CD8-positive, alpha-beta memory T cell (primary cell): ENCODE measurements at places on chromosomes 6 and 20.

DNA sequence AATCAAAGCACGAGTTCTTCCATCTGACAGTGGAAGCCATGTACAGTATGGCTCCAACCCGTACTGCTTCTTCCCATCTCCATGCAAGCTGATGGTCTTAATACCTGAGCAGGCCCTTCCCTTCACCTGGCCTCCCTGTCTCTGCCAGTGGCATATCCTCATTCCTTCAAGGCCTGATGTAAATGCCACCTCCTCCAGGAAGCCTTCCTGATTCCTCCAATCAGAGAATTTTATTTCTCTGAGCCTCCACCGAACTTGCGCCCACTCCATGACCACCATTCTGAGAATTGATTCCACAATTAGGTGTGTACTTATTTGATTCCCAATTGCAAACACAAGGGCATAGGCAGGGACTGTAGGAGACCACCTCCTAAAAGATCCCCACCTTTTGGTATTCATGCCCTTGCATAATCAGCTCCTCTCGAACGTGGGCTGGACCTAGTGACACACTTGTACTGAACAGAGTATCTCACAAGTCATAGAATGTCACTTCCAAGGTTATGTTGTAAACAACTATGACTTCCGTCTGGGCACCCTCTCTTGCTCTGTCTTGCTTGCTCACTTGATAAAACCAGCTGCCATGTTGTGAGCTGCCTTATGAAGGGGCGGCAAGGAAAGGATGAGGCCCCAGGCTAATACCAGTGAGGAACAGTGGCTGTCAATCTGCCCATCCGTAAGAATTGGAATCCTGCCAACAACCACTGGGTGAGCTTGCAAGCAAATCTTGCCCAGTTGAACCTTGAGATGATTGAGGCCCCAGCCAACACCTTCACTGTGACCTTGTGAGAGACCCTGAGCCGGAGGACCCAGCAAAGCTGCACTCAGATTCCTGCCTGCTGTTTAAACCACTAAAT is 38.8 kb downstream of the CPNE5 start:
- DNase-seq = no peak

DNA sequence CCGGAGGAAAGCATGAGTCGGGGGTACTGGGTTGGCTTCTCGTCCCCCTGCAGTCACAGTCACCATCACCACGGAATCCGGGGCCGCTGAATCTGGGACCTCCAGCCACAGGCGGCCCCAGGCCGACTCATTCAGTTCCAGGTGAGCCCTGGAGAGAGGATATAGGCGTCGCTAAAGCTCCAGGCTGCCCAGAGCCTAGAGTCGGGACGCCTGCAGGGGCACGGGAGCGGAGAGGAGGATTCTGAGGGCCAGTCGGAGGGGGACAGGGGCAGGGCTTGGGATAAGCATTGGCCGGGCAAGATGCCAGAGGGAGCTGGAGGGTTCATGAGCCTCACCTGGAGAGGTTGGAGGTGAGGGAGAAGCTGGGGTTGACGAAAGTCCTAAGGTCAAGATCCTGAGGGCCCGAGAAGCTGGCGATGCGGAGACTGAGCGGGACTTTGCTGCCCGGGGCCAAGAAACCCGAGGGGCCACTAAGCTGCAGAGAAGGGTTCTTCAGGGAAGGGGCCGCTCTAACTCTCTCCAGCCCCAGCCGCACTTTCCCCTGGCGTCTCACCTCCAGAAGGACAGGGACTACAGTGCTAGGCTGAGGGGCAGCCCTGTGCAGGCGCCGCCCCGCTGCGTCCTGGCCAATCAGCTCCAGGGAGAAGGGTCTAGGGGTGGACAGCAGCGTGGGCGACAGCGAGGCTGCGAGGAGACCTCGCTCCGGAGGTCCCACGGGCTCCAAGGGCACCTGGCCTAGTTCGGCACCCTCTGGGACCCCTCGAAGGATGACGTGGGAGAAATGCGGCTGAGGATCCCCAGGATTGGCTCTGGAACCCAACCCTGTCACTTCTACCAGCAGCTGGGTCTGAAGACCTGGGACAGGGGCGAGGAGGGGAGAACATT is 3.7 kb downstream of the SAPCD1 start:
- DNase-seq = no peak

DNA sequence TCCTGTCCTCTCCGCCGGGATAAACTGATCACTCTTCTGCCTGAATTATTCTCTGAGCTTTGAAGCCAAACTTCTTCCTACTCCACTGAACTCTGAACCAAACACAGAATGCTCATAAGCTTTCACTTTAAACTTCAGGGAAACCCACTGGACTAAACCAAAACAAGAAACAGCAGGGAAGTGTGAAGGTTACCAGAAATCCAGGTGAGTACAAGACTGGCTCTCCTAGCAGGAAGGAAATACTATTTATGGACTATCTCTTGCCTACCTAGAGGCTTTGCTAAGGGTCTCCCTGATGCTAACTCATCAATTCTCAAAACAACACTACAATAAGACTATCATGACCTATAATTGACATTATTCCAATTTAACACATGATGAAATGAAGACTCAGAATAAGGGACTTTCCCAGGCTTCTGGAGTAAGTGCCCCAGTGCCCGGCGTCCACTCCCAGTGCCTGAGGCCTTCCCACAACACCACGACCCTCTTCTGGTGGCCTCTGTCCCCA is 145.0 kb downstream of the ZDHHC14 start:
- no peak for DNase-seq

DNA sequence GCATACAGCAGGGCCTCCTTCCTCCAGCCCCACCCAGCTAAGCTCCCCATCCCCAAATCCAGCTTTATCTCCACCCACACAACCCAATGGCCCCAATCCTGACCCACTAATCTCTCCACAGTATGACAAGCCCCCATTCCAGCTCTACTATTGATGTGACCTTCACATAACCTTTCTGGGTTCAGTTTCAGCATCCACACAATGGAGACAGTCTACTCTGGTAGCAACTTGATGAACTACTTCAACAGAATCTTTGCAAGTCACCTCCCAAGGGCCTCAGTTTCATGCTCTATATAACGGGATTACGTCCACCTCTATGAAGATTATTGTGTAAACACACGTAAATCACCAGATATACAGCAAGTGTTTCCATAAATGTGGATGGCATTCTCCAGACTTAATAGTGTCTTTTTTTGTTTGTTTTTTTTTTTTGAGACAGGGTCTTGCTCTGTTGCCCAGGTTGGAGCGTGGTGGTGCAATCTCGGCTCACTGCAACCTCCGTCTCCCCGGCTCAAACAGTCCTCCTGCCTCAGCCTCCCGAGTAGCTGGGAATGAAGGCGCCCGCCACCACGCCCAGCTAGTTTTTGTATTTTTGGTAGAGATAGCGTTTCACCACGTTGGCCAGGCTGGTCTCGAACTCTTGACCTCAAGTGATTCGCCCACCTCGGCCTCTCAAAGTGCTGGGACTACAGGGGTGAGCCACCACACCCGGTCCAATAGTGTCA is 1.4 kb downstream of the AHCY start:
- DNase-seq = no peak

- DNase-seq = no peak
These were observed 13.6 kb downstream of the GLYATL3 start for GRCh38 chr6:49513153-49513989.

GRCh38 chr6:14748679-14749078 is 497.2 kb upstream of the JARID2 start:
- DNase-seq = no peak

- no peak for DNase-seq
These were observed 129.8 kb upstream of the TIAM2 start for GRCh38 chr6:154865291-154865690.

DNA sequence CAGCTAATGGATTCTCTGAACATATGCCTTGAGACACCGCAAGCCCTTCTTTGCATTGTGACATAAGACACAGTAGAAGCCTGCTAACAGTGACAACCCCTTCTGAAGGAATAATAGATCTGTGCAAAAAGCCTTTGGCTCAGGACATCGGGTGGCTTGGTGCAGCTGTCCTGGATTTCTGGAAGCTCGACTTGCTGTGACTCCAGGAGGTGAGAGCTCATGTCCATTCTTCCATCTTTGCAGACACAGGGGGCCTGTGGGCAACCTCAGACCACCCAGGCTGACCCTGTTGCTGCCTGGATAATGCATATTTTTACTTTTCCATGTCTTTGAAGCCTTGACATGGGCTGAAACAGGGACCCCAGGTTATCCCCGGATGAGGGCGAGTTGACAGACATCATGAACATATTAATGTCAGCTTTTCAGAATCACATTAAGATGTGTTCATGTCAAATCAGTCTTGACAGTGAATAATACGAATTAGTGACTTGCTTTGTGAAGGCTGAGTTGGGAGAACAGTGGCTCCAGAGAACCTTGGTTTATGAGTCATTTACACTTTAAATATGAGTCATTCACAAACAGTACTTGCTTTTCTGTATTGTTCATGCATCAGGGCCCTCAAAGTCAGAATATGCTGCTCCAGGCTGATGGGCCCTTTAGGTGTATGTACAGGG is 66.8 kb upstream of the IYD start:
- DNase-seq = no peak

GRCh38 chr6:137571854-137572253 is 77.7 kb upstream of the OLIG3 start:
- peak; percentile 73 for DNase-seq

DNA sequence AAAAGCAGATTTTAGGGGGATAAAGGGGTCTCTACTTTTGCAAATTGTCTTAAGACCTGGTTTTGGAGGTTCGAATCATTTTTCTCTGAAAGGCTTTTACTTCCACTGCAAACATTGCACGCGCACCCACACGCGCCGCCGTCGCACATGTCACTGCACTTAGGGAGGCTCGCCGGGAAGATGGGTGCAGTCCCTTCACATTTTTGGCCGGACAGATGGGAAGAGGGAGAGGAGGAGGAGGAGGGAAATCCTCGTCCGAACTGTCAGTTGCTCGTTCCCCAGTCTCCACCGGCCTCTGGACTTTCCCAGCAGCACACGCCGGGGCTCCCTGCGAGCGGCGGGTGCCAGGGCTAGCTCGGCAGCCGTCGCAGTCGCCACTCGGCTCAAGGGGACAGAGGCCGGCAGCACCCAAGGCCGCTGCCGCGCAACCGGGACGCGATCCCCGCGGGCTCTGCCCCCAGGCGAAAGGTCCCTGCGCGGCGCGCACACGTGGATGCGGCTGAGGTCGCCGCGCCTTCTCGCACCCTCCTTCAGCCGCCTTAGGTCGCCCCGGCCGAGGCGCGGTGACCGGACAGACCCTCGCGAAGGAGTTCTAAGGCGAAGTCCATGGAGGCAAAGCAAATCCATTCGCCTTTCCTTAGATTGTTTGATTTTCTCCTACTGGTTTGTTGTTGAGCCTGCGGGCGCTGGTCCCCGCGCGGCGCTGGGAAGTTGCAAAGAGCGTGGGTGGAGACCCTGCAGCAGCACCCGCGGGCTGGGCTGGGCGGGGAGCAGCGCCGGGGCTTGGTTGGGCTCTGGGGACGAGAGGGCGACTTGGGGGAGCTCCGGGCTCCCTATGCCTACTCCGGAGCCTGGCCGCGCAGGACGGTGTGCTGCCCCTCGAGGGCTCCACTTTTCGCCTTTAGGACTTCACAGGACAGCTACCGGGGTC is 1.2 kb downstream of the MYB start:
- peak; percentile 15 for DNase-seq

DNA sequence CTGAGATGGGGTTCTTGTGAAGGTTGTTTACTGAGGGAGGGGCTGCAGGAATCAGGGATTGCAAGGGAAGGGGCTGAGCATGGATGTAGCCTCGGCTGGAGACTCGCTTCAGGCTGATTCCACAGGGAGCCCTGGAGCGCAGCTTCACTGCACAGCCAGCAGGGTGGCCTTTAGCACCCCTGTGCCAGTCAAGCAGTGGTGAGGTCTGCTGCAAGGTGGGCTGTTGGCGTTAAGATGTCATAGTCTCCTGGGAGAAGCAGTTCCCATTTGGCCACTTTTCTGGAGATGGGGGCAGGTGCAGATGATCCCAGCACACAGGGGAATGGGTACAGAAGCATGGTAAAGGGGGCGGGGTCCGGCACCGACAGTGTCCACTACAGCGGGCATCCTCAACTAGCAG is 126.3 kb downstream of the TOX2 start:
- no peak for DNase-seq

DNA sequence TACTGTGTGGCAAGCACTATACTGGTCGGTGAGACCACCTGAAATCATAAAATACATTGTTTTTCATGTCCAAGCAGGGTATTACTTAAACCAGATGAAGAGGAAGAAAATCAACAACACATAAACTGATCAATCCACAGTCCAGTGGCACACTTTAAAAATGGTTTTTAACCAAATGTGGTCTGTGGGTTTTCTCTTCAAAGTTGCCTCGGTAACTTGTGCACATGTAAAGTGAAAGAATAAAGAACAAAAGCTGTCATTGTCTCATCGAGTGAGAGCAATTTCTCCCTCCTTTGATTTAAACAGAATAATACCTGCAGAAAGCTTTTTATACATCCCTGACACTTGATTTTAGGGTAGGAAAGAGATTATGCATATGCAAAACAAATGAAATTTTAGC is 3.7 kb downstream of the FLRT3 start:
- no peak for DNase-seq

- DNase-seq = no peak
These were observed 374 bp upstream of the SERINC1 start for GRCh38 chr6:122472022-122472340.

- no peak for DNase-seq
These were observed 429.6 kb upstream of the JARID2 start for GRCh38 chr6:14816116-14816859.

DNA sequence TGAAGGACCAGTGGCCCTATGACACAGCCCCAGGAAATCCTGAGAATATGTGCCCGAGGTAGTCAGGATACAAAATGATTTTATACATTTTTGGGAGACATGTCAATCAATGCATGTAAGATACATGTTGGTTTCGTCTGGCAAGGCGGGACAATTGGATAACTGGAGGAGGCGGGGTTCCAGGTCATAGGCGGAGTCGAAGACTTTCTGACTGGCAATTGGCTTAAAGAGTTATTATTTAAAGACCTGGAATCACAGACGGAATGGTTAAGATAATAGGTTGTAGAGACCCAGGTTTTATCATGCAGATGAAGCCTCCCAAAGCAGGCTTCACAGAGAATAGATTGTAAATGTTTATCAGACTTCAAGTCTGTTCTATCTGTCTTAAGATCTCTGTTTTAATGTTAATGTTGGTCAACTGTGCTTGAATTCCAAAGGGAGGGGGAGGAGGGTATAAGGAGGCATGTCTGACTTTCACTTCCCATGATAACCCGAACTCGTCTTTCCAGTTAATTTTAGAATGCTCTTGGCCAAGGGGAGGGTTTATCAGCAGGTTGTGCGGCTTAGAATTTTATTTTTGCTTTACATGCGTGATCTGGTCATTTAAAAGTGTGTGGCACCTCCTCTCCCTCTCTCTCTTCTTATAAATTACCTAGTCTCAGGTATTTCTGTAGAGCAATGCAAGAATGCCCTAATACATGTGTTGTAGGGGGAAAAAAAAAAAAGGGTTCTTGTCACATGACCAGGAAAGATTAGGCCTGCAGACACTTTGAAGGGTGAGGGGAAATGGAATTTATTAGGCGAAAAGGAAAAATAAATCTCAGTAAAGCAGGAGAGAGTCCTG is 230.7 kb downstream of the NFATC2 start:
- no peak for DNase-seq

DNA sequence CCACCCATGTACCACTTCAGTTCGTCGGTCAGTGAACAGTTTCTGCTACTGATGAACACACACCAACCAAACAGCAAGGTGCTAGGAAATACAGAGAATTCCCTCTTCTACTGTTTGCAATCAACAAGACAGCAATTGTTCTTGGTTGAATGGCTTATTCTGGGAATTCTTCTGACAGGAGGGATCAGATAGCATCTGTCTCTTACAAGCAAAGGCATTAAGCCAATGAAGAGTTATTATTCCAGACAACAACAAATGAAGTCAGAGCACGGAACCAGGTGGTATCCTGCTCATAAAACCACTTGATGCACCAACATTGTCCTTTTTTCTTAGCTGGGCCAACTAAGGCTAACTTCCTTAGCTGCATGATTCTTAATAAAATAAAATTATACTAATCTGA is 37.8 kb downstream of the PTPRK start:
- DNase-seq = no peak

- DNase-seq = no peak
These were observed 18.2 kb downstream of the STMND1 start for GRCh38 chr6:17120019-17120418.
